Type B pancreatic cell (in vitro differentiated cells): ENCODE measurements at places on chromosomes 16 and 17. TPM values are rescaled to one million over a fixed set of nuclear protein-coding genes. Genes with fewer than 3 reads are reported as not detected.

Gene BRD7
- 88.6 and 98.2 TPM in 2 replicates for total RNA-seq

- H3K4me1 ChIP-seq, result no peaks in the 10 kb centered on the region
- H3K27ac ChIP-seq, result no peak overlapping the region
- DNase-seq, result no peak
- H3K36me3 ChIP-seq, result no peaks in the 10 kb centered on the region
Measured at GRCh38 chr16:61948414-61948813, 87.8 kb downstream of the CDH8 start.

- no peak overlapping the region for H3K4me3 ChIP-seq
- no peaks in the 10 kb centered on the region for H3K36me3 ChIP-seq
- peaks cover 5% of the 10 kb centered on the region for H3K27me3 ChIP-seq
- DNase-seq, result no peak
- H3K27ac ChIP-seq, result peak overlapping the region; percentile 77
Measured at GRCh38 chr17:12744298-12744697, 45.0 kb upstream of the ARHGAP44 start.

DNA sequence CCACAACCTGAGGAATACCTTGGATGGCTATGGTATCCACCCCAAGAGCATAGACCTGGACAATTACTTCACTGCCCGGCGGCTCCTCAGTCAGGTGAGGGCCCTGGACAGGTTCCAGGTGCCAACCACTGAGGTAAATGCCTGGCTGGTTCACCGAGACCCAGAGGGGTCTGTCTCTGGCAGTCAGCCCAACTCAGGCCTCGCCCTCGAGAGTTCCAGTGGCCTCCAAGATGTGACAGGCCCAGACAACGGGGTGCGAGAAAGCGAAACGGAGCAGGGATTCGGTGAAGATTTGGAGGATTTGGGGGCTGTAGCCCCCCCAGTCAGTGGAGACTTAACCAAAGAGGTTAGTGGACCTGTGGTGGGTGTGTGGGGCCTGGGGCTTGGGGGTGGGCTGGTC, 3.1 kb downstream of the NFE2L1 start:
- peaks cover 66% of the 10 kb centered on the region for H3K4me1 ChIP-seq
- no peaks in the 10 kb centered on the region for H3K27me3 ChIP-seq
- DNase-seq, result no peak
- peaks cover 13% of the 10 kb centered on the region for H3K36me3 ChIP-seq
- peak overlapping the region; percentile 100 for H3K27ac ChIP-seq
- H3K4me3 ChIP-seq, result peak overlapping the region; percentile 96

Gene ADPRM
- 7.8 and 9.7 TPM in 2 replicates for total RNA-seq

DNA sequence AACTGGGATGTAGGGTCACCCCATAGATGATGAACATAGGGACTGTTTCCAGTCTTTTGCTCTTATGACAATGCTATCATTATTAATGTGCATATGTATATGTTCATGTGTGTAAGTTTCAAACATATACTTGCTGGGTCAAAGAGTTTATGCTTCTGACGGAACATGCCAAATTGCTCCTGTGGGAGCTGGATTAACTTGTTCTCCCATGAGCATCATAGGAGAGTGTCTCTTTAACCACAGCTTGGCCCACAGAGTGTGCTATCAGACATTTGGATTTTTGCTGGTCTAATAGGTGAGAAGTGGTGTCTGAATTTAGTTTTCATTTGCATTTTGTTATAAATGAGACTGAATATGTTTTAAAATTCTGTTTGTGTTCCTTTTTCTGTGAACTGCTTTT, 22.3 kb upstream of the ADORA2B start:
- no peak overlapping the region for H3K4me3 ChIP-seq
- no peak for DNase-seq
- peaks cover 4% of the 10 kb centered on the region for H3K27me3 ChIP-seq
- no peaks in the 10 kb centered on the region for H3K36me3 ChIP-seq
- H3K4me1 ChIP-seq, result no peaks in the 10 kb centered on the region

- H3K4me1 ChIP-seq, result peaks cover 27% of the 10 kb centered on the region
- no peak overlapping the region for H3K4me3 ChIP-seq
- H3K27me3 ChIP-seq, result peaks cover 3% of the 10 kb centered on the region
- H3K36me3 ChIP-seq, result no peaks in the 10 kb centered on the region
Measured at GRCh38 chr17:18961634-18962493, 9.9 kb downstream of the SLC5A10 start.
